Hematopoietic multipotent progenitor cell (in vitro differentiated cells): ENCODE measurements at places on chromosomes 2 and 18.

DNA sequence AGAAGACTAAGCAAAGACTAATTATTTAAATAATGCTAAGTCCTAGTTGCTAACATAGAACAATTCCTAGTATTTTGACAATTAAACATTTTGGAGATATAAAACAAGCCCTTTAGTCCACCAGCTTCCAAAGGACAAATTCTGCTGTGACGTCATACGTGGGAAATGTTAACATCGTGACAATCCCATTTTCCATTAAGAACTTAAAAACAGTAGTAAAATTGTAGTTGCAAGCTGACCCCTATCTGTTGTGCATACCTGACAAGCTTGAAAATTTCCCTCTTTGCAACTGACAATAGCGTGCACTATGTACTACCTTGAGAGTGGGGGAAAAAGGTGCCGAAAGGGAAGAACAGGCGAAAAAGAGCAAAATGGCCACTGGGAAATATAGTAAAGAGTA, 279.8 kb downstream of the ZNF521 start:
- DNase-seq = no peak

DNA sequence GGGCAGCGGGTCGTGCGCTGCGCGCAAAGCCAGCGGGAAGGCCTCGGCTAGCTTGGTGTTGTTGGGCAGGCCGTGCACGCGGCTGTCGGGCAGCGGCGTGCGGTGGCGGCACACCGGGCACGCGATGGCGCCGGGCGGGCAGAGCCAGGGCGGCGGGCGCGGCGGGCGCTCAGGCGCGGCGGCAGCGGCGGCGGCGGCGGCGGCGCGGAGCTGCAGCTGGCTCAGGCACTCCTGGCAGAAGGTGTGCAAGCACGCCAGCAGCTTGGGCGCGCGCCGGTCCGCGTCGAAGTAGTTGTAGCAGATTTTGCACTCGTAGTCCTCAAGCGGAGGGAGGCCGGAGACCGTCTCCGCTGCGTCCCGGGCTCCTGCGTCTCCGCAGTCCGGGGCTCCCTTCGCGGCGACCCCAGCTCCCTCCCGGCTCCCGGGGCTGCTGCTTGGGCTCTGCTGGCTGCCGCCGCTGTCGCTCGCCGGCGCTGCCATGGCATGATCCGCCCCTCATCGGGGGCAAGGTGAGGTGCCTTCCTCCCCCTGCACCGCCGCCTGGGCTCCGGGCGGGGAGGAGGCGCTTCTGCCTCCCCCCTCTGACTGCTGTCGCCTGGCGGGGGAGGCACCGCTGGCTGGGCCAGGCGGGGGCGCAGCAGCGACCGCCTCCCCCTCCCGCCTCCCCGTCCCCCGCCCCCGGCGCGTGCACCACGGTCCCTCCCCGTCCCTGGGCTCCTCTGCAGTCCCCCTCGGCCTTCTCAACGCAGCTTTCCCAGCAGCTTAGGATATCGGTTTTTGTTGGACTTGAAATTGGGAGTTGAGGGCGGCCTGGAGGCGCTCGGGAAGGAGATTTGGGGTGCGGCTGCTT, 21.0 kb upstream of the PAX3 start:
- no peak for DNase-seq

DNA sequence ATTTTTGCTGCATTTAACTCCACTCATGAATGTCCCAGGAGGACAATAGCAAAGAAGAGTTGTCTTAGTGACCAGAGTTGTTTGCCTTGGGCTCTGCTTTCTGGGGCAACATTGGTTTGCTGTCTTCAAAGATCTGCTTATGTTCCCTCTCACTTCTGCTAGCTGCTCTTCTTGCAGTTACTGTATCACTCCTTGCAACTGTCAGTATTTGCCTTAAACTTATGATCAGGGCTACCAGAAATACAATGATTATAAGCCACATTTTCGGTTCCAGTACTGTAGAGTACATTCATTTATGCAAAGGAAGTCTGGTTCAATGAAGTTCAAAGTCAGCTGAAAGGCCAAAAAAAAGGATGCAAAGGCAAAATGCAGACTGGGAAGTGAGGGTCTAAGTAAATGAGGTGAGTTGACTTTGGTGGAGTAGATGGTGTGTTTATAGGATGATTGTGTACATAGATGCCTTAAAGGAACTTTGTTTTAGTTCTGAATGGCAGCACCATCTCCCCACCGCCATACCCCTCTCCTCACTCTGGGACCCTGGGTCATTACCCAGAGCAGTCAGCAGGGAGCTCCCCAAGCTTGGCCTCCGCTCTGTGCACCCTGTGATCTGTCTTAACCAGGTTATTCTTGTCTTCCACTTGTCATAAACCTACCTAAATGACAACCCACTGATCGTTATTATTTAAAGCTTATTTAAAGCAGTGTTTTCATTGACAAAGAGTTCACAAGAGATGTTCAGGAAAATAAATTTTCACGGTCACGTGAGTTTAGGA, 236.0 kb downstream of the DOK6 start:
- DNase-seq = no peak

- DNase-seq = no peak
Observed at GRCh38 chr18:28161608-28162599, 15.0 kb downstream of the CDH2 start.

DNA sequence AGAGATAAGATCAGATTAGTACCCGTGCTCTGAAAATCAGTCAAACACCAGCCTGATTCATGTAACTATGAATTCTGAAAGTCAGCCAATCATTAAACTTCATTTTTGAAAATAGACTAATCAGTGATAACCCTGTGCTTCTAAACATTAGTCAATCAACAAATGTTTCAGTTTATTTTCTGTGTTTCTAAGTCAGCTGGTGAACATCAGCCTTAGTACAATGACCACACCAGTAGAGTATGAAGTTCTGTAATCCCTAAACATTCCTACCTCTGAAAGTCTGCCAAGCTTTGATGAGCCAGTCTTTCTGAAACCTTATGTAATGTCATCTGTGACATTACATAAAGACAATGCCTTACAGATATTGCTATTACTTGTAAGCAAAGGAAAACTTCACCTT, 807.4 kb upstream of the CRIM1 start:
- DNase-seq = no peak

DNA sequence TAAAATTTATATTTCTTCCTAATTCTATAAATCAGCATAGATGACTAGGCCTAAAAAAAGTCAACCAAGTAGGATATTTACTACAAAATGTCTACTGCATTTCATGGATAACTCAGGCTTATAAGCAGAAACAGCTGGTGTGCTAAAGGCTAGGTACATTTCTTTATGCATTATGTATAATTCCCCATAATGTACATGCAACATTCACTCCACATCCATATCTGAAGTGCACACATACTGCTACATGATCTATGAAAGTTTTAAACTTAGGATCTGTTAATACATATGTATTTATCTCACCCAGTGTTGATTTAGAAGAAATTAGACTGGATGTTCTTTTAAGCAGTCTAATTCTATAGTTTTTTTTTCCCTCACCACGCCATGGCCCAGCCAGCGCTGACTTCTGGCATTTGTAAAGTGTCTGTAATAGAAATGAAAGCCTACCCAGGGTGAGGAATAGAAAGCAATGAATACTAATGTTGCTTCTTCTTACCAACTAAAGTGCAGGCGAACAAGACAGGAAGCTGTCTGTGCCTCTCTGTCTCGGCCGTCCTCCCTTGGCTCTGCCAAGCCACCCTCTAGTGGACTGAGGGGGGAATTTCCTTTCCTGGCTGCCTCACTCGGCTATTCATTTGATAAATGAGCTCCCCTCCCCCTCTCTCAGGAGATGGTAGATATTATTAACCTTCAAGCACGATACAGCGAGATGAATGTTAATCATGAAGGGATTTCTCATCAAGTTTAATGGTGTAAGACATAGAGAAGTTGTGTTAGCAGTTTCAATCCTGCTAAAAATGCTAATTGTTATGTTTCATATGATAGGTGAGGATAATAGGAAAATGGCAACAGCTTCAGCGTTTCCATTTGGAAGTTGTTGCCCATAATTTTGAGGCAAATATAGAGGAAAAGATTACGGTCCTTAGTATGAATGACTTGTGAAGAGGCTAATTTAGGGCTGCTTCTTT, 384.5 kb downstream of the MTX2 start:
- DNase-seq = no peak

DNA sequence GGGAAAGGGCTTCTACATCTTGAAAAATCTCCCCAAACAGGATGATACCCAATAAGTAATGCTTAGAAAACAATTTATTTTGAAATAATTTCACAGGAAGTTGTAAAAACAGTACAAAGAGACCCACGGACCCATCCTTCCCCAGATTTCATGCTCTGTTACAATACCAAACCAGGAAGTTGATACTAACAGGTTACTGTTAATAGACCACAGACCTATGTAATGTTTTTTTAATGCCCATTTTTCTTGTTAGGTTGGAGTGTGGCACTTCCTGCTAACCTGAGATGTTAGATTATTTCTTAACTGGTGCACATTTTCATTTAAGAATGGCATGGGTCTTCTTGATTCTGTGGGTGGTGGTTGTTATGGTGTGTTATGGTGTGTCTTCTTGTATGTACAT, 21.4 kb upstream of the MGAT5 start:
- no peak for DNase-seq
